ENCODE measurements at places on chromosomes 2 and 18. TPM values are rescaled to one million over a fixed set of nuclear protein-coding genes. Genes with fewer than 3 reads are reported as not detected.

GRCh38 chr2:13522917-13523821, 806.4 kb downstream of the TRIB2 start:
- peak; percentile 44 for DNase-seq

GRCh38 chr2:118903551-118904479, 38.2 kb upstream of the MARCO start:
- DNase-seq: no peak

GRCh38 chr2:43106559-43107527, 119.6 kb downstream of the ZFP36L2 start:
- no peak for DNase-seq

DNA sequence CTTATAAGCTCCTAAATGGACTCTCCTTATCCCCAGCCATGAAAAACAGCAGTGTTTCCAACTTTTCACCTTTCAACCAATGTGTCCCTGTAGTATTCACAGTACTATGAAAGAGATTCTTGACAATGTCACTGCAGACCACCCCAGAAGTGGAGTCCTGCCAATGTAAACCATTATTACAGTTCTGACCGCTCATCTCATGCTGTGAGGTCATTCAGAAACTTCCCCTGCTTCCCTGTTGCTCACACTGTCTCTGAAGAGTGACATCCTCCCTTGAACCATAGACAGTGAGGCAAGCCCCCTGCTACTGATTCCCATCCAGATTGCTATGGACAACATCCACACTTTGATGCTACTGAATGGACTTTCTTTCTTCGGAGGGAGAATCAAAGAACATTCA, 1523.7 kb upstream of the ACVR2A start:
- DNase-seq: no peak

GRCh38 chr2:158004126-158004764, 97.4 kb upstream of the UPP2 start:
- no peak for DNase-seq

DNA sequence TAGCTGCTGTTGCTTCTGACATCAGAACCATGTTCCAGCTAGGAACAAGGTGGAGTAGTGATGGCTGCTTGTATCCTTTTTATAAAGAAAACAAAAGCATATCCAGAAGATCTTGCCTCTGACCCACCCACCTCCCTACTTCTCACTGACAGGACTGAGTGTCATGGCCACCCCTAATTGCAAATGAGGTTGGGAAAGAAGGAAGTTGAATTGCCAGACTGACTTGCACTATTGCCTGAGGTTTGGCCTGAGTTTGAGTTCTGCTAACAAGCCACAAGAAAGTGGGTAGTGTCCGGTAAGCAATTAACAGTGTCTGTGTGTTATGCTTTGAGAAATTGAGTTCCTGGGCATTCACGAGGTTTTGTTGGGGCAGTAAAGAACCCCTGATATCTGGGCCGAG, 22.8 kb downstream of the SGPP2 start:
- no peak for DNase-seq

- no peak for DNase-seq
Measured at GRCh38 chr2:105142239-105142638, 99.3 kb upstream of the GPR45 start.

- DNase-seq: no peak
Measured at GRCh38 chr2:193542762-193543161, 1348.0 kb upstream of the TMEFF2 start.

GRCh38 chr2:200443916-200444315, 66.0 kb downstream of the KCTD18 start:
- DNase-seq: no peak

DNA sequence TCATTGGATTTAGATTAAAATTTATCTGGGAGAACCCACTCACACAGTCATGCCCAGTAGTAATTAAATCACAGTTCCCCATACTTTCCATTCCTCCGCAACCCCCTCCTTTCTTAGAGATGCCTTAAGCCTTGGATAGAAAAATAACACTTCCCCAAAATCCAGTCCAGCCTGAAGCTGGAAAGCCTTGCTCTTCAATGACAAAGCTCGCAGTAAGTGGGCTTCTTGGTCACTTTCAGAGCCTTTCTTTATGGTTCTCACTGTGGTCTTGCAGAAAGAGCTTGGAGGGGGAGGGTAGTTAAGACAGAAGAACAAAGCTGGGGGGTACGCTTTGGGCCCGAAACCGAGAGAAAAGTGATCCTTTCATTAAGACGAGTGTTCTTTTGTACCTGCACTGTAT, 802.1 kb upstream of the POU3F3 start:
- no peak for DNase-seq

DNA sequence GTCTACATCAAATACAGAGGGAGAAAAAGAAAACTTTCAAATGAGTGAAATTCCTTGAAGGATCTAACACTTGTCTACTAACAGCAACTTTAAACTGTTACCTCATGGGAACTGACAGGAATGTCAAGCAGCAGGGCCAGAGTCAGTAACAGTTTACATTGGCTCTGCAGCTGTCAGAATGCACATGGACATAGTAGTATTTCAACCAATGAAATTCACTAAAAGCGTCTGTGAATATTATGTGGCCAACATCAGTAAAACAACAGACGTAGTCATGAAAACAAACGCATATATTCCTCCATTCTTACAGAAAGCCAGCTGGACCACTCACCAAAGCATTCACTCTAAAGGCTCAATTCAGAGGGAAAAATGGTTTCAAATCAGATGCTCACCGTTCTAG, 79.3 kb upstream of the RNU4ATAC start:
- DNase-seq: no peak

DNA sequence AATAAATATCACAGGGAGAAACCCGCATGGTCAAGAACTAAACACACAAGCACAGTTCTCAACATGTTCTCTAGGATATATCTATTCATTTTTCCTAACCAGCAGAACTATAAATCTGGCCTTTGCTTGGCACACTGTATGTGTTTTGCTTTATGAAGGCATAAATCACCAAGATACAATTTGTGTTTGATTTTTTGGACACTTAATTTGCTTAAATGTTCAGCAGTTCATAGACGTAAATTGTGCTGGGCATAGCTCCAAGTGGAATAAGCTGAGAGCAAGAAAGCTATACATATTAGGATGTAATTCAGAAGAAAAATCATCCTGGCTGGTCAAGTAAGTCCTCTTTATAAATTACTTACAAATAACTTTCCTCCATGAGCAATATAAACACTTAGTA, 341.5 kb upstream of the ATP5MC3 start:
- DNase-seq: peak; percentile 2

DNA sequence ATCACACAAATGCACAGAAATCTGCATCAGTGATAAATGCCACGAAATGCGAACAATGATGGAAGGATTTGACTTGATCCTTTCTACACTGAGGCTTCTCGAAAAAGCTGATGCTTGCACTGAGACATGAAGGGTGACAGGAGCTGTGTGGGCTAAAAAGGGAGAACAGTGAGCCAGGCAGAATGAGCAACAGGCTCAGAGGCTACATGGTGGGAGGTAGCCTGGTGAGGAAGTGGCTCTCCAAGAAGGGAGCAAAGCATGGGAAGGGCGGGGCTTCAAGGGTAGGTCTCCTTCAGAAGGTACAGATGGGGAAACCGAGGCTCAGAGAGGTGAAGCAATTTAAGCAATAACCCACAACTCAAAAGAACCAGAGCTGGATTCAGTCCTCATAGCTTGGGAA, 82.4 kb downstream of the TRIM43 start:
- DNase-seq: no peak

- DNase-seq: no peak
Measured at GRCh38 chr2:64101141-64101591, 43.1 kb downstream of the PELI1 start.

- DNase-seq: no peak
Measured at GRCh38 chr2:68250652-68251186, 1.6 kb downstream of the PPP3R1 start.

- DNase-seq: no peak
Measured at GRCh38 chr2:96907115-96908041, 37.5 kb upstream of the SEMA4C start.

GRCh38 chr2:207352978-207353671, 176.6 kb upstream of the CREB1 start:
- no peak for DNase-seq

- no peak for DNase-seq
Measured at GRCh38 chr2:50469784-50470183, 562.1 kb downstream of the NRXN1 start.

- no peak for DNase-seq
Measured at GRCh38 chr2:85534881-85535280, 4.1 kb upstream of the MAT2A start.

DNA sequence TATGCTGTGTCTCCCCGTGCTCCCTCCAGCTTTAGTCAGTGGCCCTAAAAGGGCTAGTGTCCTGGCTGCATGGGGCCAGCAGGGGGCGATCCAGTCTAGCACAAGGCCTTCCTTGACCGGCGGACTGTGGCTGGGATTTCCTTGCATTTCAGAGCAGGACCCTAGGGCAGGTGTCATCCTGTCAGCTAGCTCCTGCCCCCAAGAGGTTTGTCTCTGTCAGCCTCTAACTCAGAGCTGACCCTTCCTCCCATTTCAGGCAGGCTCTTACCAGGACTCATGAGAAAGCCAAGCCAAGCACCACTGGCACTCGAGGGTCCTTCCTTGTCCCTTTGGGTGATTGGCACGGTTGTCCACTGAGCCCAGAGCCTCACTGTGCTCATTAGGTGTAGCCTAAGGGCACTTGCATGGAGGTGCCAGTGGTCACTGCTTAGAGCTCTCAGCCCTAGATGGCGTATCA, 140.3 kb downstream of the RPIA start:
- DNase-seq: peak; percentile 10

DNA sequence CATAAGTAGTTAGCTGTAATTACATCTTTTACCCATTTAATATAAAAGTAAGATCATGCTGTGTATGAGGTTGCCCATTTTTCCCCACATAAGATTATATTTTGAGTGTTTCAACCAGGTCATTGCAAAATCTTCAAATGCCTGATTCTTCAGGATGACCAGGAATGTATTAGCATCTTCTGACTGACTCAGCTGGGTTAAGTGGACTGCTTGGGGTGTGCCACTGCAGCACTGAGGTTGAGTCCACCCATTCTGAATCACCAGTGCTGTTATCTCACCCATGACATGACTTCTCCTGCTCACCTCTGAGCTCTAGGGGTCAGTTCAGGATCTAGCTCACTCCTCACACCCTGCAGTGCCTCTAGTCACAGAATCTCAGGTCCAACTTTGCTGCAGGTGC, 576.7 kb upstream of the ZEB2 start:
- no peak for DNase-seq

- DNase-seq: peak; percentile 40
Measured at GRCh38 chr18:62249478-62250097, 62.5 kb downstream of the RELCH start.

- DNase-seq: no peak
Measured at GRCh38 chr2:237569041-237569440, 2.7 kb downstream of the PRLH start.

GRCh38 chr2:53767405-53768241, at the start of gene CHAC2:
Gene CHAC2, plus strand, starts transcription at chr2:53767804. Its CDS starts 83 bp downstream, at chr2:53767887.
- peak; percentile 85 for DNase-seq

DNA sequence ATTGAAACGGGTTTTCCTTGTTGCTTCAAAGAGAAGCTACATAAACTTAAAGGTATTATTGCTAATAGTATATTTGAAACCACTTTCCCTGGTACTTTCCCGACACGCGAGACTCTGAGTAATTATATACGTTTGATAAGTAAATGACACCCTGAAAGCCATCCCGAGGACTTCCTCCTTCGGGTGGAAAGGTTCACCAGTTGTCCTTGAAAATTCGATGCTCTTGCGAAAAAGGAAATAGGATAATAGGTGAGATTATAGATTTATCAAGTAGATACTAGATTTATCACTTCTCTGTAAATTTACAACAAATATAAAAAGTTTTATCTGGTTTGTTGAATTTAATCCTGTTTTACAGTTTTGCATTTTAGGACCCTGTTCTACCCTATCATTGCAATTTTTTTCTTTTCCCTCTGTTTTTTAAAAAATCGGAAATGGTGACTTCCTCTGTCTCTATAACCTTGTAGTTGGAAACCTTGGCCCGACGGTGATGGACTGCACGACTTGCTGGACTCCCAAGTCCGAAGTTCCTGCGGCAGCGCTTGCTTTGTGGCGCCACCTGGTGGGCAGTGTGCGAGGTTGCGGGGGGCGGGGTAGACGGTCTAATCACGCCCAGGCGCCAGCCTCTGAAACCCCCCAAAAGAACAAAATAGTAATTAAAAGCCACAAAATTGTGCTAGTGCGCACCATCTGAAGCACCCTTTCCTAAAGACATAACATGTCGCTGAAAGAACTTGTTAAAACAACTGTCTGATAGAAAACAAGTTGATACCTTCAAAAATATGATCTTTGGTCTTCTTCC, 972 bp upstream of the DLX2 start:
- peak; percentile 91 for DNase-seq

- DNase-seq: no peak
Measured at GRCh38 chr2:118224895-118225311, 136.6 kb downstream of the INSIG2 start.

GRCh38 chr2:203893401-203893800, 25.8 kb downstream of the CTLA4 start:
- no peak for DNase-seq

GRCh38 chr2:207767461-207768167, 2.1 kb downstream of the FZD5 start:
- no peak for DNase-seq

- DNase-seq: no peak
Measured at GRCh38 chr2:99998651-99999320, 143.6 kb downstream of the AFF3 start.

- no peak for DNase-seq
Measured at GRCh38 chr2:102449370-102449974, 23.6 kb upstream of the SLC9A4 start.

DNA sequence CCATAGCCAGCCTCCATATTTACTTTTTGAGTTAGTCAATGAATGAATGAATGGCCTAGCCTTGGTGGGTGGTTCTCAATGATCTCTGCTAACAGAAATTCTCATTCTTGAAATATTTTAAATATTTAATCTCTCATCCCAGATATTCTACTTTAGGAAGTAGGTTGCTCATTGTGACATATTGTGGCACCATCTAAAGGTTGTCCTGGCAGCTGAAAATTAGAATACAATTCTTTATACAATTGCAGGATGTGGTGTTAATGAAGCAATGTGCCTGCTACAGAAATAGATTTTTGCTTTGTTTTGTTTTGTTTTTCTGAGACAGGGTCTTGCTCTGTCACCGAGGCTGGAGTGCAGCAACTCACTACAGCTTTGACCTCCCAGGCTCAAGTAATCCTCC, 35.8 kb downstream of the SCG2 start:
- no peak for DNase-seq

- no peak for DNase-seq
Measured at GRCh38 chr2:6143812-6144211, 451.6 kb downstream of the SOX11 start.

Gene MROH2A
- total RNA-seq: 2.9 TPM

Gene ACADL
- total RNA-seq: 0.24 TPM

Gene MC4R
- not detected for total RNA-seq

Gene RNF152
- total RNA-seq: not detected

Gene TEKT4
- 0.15 TPM for total RNA-seq

Gene ABCG5
- not detected for total RNA-seq

Gene SULT1C3
- total RNA-seq: not detected

Gene RAB6D
- not detected for total RNA-seq

Gene DCDC2C
- not detected for total RNA-seq

Gene GCC2
- total RNA-seq: 49.1 TPM

Gene KCNG2
- total RNA-seq: not detected

Gene AQP12B
- not detected for total RNA-seq

Gene ZAP70
- total RNA-seq: not detected

Gene COLEC12
- not detected for total RNA-seq

Gene C1QL2
- not detected for total RNA-seq

Gene ZNF804A
- total RNA-seq: not detected

Gene FLACC1
- total RNA-seq: 0.75 TPM

Gene RNF144A
- 0.94 TPM for total RNA-seq

Gene MYL1
- total RNA-seq: not detected

Gene DSG2
- total RNA-seq: 66.0 TPM

Gene TMEM18
- total RNA-seq: 30.5 TPM

Gene FBXO48
- total RNA-seq: 1.2 TPM

Gene TNFRSF11A
- total RNA-seq: 6.3 TPM

All from PC-9 (cell line).